Right cardiac atrium (tissue), 5 donors: ENCODE measurements at places on chromosomes 3 and 15. TPM values are rescaled to one million over a fixed set of nuclear protein-coding genes. Genes with fewer than 3 reads are reported as not detected.

The HTR3E gene
- total RNA-seq = not detected

The CALML4 gene
- 1.5 TPM for total RNA-seq

The SOX14 gene
- total RNA-seq = not detected

The GATM gene
- total RNA-seq = 32.9 TPM

DNA sequence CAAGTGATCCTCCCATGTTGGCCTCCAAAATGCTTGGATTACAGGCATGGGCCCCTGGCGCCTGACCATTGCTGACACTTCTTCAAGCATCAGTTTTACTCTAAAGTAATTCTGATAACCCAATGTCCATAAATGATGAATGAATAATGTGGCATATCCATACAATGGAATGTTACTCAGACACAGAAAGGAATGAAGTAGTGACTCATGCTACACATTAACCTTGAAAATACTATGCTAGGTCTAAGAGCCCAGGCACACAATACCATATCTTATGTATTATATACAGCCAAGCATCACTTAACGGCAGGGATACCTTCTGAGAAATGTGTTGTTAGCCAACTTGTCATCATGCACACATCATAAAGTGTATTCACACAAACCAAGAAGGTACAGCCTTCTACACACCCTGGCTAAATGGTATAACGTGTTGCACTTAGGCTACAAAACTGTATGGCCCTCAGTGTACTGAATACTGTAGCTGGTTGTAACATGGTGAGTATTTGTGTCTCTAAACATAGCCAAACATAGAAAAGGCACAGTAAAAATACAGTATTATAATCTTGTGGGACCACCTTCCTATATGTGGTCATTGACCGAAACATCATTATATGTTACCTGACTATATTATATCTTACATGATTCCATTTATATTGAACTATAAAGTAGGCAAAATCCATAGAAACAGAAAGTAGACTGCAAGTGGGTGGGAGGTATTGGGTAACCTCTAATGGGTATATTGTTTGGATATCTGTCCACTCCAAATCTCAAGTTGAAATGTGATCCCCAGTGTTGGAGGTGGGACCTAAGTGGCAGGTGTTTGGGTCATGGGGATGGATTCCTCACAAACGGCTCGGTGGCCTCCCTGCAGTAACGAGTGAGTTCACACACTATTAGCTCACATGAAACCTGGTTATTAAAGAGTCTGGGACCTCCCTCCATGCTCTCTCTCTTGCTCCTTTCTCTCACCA is 31.4 kb downstream of the MKRN2 start:
- DNase-seq = no peak

DNA sequence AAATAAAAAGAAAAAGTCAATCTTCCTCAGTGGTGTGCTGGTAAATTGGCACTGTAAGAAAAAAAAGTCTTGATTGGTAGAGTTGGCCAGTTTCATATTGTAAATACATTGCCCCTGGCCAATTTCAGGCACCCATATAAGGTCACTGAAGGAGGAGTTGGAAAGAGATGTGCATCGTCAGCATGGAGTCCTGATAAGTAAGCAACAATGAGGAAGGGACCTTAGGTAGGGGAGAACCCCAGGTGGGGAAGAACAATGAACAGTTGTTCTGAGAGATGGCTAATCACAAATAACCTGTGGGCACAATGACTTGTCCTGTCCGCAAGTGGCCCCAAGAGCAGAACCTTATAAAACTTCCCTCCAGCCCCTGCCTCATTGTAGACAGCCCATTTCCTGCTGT is 8.6 kb upstream of the CYP8B1 start:
- no peak for DNase-seq

GRCh38 chr3:101117465-101117864 is 124.2 kb upstream of the ABI3BP start:
- no peak for DNase-seq

DNA sequence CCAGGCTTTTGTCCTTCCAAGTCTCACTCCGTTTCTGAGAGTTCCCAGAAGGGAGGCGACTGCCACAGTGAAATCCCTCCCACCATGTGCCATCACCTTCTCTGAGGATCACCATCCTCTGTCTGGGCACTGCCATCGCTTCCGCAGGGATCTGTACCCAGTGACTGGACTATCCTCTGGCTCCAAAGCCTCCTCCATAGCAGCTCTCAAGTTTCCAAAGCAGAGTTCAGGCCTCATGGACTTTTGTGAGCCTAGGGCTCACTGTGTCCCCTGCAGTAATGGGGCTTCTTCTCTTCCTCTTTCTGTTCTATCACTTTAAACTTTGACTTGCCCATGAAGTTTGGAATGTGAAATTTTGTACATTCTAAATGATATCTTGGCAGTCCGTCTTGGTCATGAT is 63.9 kb downstream of the TIPARP start:
- DNase-seq = no peak

GRCh38 chr3:70360979-70361760 is 48.7 kb upstream of the MDFIC2 start:
- no peak for DNase-seq

- DNase-seq = peak; percentile 83
These were observed 1.1 kb upstream of the EPHA6 start for GRCh38 chr3:96813134-96813819.

DNA sequence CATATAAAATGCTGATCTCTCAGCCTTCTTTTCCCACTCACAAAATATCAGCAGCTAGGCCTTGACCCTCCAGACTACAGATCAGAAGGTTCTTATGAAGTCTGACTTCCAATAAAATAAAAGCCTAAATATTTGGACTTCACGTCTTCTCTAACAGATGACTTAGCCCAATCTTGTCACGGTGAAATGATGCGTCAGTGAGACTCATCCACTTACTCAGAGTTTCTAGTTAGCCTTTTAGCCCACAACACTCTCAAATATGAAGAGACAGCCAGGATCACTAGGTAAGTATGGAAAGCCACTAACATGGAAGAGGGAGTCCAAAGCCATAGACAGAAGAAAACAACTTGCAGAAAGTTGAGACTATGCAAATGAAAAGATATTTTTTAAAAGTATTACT is 601.2 kb downstream of the PYDC2 start:
- no peak for DNase-seq

GRCh38 chr3:24981309-24981708 is 446.8 kb upstream of the RARB start:
- DNase-seq = no peak

- no peak for DNase-seq
These were observed 7.8 kb upstream of the DAG1 start for GRCh38 chr3:49462222-49462621.

- no peak for DNase-seq
These were observed 110.5 kb upstream of the SLC24A5 start for GRCh38 chr15:48010316-48010715.

DNA sequence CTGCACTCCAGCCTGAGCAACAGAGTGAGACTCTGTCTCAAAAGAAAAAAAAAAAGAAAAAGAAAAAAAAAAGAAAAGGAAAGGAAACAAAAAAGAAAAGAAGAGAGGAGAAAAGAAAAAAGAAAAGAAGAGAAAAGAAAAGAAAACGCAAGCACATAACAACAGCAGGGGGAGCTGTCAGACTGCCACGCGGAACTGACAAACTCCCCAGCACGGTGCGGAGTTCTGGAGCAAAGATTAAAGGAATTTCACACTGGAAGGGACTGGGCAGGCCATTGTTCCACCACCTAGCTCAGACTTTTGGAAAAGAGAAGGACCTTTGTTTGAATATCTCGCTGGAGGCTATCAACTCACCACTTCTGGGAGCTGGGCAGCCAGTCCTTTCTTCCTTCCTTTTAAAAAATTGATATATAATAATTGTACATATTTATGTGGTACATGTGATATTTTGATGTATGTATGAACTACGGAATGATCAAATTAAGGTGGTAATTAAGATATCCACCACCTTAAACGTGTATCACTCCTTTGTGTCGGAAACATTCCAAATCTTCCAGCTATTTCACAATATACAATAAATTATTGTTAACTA is 40.5 kb downstream of the DPPA2 start:
- peak; percentile 59 for DNase-seq
